ENCODE measurements at places on chromosomes 6 and 20. TPM values are rescaled to one million over a fixed set of nuclear protein-coding genes. Genes with fewer than 3 reads are reported as not detected.
A peak's percentile ranks its signal among the peaks of the same experiment; 100 is the strongest.

DNA sequence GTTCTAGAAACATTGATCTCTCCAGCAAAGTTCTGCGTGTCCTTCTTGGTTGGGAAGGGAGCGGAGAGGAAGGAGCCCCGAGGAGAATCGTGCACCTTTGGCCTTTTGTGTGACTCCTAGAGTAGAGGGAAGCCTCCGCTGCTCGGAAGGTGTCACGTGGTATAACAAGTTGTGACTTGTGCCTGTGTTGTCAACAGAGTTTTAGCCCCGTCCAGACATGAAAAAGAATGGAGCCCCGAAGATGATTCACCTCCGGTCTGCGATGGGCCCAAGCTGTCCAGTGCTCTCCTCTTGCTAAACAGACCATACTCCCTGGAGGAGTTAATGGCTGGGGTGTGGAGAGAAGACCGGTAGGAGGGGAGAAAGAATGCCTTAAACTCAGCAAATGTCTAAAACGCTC, 7.0 kb downstream of the EYA2 start:
- DNase-seq, result no peak

DNA sequence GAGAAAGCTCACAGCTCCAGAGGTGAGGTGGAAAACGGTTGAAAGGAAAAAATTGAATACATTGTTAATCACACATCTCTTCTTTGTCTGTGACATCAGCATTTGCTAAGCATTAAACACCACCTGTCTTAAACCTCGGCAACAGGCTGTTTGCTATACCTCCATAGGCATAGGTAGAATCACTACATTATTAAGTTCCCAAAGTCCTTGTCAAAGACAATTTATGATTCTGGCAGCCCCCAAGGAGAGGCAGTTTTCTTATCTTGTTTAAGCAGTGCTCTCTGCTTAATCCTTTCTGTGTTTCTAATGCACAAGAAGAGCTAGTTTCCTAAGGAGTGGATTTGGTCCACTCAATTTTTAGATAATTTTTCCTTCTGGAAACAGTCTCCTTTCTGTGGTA, 249.7 kb downstream of the NKAIN2 start:
- no peak for DNase-seq

DNA sequence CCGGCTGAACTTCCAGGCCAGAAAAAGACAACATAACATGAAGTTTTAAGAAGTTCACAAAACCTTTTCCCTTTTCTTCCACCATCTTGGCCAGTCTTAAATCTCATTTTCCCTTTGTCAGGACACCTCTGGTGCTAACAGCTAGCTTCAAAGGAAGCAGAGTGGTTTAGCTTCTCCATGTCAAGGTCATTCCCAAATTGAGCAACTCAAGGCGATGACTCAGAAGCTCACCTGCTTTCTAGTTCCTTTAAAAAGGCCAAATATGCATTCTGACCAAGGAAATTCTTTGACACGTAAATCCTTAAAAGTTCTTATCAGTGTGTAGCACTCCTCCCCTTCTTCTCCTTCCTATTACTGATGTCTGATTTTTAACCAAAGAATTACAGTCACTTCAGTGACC, 69.6 kb upstream of the VGLL2 start:
- DNase-seq, result peak; percentile 17

- peak; percentile 64 for DNase-seq
Measured at GRCh38 chr20:31815408-31816188, 3.6 kb upstream of the MYLK2 start.

GRCh38 chr6:74447013-74447412, 751.0 kb downstream of the CD109 start:
- peak; percentile 28 for DNase-seq

- no peak for DNase-seq
Measured at GRCh38 chr20:33291416-33291815, 8.4 kb downstream of the BPIFB1 start.

GRCh38 chr6:57216235-57217101, 5.6 kb downstream of the RAB23 start:
- peak; percentile 62 for DNase-seq

GRCh38 chr20:12318043-12318442, 400.4 kb downstream of the BTBD3 start:
- DNase-seq, result no peak

Gene SDCBP2
- total RNA-seq, result 1.8 TPM

Data from myocyte (in vitro differentiated cells).